Fibroblast of the aortic adventitia (primary cell): ENCODE measurements at places on chromosomes 3 and 15. TPM values are rescaled to one million over a fixed set of nuclear protein-coding genes. Genes with fewer than 3 reads are reported as not detected.

The CIAO2A gene
- total RNA-seq: 57.5 and 67.7 TPM in 2 replicates

The TNK2 gene
- total RNA-seq: 7.1 and 10.8 TPM in 2 replicates

The TMEM158 gene
- total RNA-seq: 4.5 and 19.3 TPM in 2 replicates

The ALDH1A3 gene
- 189 and 197 TPM in 2 replicates for total RNA-seq

The PRRT3 gene
- 4.2 and 5.5 TPM in 2 replicates for total RNA-seq

The TNFSF10 gene
- 1.1 and 5.0 TPM in 2 replicates for total RNA-seq

The CEP70 gene
- total RNA-seq: 14.6 TPM in 2 replicates

The NANOGP8 gene
- total RNA-seq: 0.81 TPM in 1 of 2 replicates, not detected in the other

The CHL1 gene
- 0.16 and 0.63 TPM in 2 replicates for total RNA-seq

The SOX14 gene
- not detected in 2 replicates for total RNA-seq

The REC114 gene
- total RNA-seq: not detected in 2 replicates

DNA sequence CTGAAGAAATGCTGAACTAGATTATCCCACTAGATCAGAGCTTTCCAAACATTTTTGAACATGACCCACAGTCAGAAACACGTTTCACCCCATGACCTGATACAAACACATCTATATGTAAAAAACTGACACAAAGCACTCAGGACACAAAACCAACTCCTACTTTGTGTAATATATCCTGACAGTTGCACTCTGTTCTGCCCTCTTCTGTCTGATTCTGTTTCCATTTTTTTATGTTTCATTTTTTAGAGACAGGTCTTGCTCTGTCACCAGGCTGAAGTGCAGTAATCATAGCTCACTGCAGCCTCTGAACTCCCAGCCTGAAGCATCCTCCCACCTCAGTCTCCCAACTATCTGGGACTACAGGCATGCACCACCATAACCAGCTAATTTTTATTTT lies 15.8 kb upstream of the RFTN1 start:
- no peak for DNase-seq

DNA sequence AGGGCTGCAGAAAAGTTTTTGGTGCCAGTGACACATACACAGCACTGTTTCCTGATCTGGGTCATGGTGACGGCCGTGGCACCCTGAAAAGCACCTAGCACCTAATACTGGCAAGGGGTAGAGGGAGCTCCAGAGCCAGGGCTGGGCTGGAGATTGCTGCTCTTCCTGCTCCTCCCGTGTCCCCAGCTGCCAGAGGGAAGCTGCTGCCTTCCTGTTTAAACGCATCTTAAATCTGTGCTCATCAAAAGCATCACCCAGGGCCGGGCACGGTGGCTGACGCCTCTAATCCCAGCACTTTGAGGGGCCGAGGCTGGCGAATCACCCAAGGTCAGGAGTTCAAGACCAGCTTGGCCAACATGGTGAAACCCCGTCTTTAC lies 156.7 kb upstream of the MEF2A start:
- peak; percentile 61 for DNase-seq

DNA sequence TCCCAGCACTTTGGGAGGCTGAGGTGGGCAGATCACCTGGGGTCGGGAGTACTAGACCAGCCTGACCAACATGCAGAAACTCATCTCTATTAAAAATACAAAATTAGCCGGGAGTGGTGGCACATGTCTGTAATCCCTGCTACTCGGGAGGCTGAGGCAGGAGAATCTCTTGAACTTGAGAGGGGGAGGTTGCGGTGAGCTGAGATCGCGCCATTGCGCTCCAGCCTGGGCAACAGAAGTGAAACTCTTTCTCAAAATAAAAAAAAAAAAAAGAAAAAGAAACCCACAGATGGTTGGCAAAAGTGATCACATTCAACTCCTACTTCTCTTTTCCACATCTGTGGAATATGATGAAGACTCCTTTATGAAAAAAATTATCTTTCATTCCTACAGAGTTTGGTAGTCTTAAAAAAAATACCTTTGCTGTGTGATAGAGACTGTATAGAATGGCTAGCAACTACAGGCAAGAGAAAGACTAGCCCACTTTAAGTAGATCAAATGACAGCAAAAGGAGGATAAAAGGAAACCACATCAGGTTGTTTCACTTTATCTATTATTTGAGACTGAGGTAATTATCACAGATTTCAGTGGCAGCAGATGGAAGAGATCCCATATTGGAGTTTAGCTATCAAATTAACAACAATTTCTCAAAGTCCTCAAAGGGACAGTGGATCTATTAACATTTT lies 172.9 kb upstream of the TSPAN3 start:
- no peak for DNase-seq

GRCh38 chr15:71758711-71759110 lies 51.6 kb upstream of the NR2E3 start:
- DNase-seq: no peak

DNA sequence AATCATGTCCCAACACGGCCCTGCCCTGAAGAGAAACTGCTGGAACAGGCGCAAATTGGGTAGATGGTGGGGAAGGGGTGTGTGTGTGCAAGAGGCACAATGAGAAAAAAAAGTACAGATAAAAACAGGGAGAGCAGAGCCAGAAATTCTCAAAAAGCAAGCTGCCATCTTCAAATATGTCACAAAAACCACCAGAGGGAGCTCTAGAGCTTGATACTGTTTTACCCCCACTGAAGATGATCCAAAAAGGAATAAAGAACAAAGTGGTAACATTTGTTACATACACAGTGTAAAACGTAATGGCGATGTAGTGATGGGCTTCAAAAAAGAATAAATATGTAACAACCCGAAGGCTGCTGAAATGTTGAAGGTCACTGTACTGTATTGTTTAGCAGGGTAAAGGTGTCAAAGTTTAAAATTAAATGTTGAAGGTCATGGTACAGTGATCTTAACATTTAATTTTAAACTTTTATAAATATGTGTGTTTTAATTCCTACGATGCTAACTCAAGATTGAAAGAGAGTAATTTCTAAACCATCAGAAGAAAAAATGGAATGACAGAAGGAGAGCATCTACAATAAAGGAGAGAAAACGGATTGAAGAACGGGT lies 6.0 kb downstream of the SNRPA1 start:
- peak; percentile 66 for DNase-seq

DNA sequence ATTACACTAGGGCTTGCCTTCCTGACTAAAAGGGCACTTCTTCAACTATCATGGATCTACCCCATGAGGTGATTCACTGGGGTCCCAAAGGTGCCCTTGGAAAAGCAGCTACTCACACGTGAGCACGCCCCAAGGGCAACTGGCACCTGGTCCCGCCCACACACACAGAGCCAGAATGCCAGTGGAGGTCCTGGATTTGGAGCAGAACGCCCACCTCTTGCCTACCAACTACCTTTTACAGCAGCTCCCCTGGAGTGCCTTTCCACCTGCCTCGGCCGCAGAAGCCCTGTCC lies 1.8 kb upstream of the CTDSPL start:
- DNase-seq: no peak

DNA sequence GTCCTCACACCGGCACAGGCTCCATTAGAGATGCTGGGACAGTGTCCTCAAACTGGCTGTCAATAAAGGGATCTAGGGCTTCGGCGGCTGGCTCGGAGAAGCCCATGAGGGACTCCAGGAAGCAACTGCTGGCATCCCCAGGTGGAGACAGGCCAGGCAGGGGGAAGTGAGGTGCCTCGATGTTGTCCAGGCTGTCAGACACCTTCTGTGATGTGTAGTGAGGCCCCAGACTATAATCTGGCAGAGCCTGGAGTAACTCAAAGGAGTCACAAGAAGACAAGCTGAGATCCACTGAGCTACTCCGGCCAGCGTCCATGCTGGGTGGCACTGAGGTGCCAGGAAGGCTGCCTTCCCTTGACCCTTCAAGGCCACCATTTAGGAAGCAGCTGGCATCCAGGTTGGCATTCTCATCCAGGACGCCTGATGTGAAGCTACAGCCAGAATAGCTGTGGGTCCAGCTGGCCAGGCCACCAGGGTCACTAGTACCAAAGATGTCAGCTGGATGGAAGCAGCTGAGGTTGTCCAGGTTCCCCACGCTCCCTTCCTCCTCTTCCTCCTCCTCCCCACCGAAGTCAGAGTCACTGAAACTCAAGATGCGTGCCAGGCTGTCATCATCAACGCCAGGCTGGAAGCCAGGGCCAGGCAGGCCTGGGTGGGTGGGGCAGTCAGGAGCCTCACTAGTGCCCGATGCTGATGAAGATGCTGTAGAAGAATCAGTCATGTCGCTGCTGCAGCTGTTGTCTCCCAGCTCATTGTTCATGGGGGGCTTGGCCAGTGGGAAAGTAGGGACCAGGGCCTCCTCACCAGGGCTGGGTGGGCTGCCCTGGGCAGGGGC lies 10.1 kb downstream of the CSRNP1 start:
- DNase-seq: no peak

DNA sequence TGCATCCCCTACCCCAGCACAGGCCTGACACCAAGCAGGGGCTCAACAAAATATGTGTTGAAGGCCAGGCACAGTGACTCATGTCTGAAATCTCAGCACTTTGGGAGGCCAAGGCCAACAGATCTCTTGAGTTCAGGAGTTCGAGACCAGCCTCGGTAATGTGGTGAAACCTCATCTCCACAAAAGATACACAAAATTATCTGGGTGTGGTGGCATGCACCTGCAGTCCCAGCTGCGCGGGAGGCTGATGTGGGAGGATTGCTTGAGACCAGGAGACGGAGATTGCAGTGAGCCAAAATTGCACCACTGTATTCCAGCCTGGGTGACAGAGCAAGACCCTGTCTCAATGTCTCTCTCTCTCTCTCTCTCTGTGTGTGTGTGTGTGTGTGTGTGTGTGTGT lies 30.7 kb upstream of the CYP11A1 start:
- no peak for DNase-seq

DNA sequence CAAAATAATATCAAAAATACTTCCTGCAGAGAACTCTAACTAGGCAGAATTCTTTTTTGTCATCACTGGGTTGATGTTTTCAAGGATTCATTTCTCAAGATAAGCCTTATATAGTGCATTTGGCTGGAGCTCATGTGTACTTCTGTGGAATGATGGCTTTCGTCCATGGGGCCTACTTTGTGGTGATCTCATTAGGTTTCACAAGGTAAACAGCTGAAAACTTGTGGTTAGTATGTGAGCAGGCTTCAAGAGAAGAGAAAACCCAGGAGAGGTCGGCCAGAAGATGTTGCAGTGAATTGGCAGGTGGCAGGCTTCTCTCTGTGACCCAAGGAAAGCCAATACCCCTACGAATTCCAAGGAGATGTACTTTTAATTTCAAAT lies 121.4 kb upstream of the PHLDB2 start:
- DNase-seq: peak; percentile 99

- DNase-seq: no peak
Observed at GRCh38 chr3:131353016-131353877, 28.3 kb upstream of the NUDT16 start.

- DNase-seq: peak; percentile 98
Observed at GRCh38 chr3:55160241-55160983, 232.6 kb upstream of the LRTM1 start.

GRCh38 chr3:117281371-117281770 lies 571.8 kb downstream of the TUSC7 start:
- peak; percentile 12 for DNase-seq

DNA sequence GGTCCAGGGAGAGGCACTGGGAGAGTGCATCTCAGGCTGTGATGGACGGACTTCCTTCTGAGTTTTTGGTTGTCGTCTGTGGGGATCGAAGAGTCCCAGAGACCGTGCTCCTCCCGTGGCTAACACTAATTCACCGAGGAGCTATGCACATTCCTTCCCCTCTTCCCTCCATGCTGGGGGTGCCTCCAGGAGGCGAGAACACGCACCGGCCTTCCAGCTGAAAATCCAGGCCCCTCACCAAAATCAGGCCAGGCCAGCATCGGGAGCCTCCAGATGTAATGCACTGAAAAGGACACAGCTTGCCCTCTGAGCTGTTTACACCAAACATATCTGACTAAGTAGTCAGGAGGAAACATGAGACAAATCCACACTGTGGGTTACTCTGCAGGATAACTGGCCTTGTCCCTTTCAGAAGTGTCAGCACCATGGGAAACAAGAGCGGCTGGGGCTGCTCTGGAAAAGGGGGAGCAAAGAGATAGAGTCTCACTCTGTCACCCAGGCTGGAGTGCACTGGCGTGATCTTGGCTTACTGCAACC lies 5.5 kb downstream of the RNU5B-1 start:
- no peak for DNase-seq

DNA sequence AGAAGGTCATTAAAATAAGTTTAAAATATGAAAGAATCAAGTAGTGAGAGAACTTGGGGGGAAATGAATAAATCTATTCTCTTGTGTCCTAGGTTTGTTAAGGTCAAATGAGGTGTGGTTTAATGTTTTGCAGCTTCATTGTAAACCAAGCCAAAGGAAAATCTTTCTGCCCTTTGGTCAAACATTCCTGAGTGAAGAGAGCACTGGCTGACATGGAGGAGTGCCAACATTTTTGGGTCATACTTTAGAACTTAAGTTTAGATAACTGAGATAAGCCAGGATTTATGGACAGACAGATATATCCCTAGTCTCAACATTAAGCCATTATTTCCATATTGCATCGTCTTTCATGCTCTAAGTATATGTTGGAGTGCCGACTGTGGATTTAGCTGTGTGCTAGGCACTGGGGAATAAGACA lies 66.4 kb downstream of the PTPRG start:
- peak; percentile 97 for DNase-seq

DNA sequence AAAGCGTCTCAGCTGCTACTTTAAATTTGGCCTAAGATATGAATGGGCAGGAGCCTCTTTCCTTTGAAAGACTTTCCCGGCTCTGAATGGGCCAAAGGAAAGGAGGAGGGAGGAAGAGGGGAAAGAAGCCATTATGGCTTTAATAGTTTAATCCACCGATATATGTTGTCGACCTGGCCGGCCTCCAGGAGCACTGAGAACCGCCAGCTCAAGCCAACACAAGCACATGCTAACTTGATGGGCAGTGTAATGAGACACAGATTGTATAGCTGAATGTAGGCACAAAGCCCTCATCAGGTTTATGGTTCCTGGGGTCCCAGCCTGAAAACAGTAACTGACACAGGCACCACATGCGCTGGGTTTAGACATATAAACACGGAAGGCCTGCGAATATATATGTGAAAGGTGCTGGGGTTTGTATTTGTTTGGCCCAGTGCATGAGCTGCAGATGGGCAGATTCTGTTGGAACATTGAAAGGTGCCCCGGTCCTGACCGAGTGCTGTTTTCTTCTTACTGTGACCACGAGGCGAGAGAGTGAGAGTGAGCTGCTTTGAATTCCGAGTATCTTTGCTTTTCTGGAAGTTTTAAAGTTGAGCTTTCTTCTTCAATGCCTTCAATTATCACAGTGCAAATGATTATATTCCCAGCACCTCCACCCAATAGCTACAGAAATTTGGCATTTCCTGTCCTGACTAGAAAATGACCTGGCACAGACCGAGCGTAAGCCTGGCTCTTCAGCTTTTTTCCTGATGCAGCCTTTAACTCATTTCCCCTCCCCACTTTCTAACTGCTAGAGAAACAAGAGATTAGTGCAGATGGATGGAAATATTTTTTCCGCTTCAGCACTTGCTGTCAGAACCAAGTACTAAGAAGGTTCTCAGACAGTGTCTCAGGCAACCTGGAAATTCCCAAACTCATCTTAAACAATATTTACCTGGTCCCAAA lies 267.3 kb downstream of the RORA start:
- no peak for DNase-seq

GRCh38 chr15:98714922-98715321 lies 66.6 kb downstream of the IGF1R start:
- DNase-seq: no peak

GRCh38 chr3:34207002-34207401 lies 408.6 kb downstream of the PDCD6IP start:
- DNase-seq: peak; percentile 35
